ENCODE measurements at places on chromosomes 12 and 14.

- DNase-seq: no peak
These were observed 53.2 kb downstream of the GOLGA5 start for GRCh38 chr14:92847278-92847677.

DNA sequence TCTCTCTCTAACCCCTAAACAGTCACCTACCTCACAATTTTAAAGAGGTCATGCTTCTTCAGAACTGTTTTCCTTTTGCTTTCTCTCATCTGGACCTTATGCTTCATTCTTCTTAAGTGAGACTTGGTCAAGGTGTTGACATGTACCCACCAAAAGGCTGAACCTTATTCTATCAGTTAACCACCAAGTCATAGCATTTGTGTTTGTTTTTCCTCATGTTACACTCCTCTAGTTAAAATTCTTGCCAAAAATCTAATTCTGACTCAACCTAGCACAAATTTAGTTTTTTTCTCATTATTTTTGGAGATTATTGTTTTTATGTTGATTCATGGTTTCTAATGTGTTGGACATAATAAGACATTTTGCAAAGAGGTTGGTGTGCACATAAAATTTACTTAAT lies 578.6 kb downstream of the SLC16A7 start:
- no peak for DNase-seq

GRCh38 chr12:46158501-46158900 lies 110.3 kb downstream of the SLC38A1 start:
- no peak for DNase-seq

GRCh38 chr12:7269273-7269672 lies 34.6 kb upstream of the ACSM4 start:
- DNase-seq: no peak

DNA sequence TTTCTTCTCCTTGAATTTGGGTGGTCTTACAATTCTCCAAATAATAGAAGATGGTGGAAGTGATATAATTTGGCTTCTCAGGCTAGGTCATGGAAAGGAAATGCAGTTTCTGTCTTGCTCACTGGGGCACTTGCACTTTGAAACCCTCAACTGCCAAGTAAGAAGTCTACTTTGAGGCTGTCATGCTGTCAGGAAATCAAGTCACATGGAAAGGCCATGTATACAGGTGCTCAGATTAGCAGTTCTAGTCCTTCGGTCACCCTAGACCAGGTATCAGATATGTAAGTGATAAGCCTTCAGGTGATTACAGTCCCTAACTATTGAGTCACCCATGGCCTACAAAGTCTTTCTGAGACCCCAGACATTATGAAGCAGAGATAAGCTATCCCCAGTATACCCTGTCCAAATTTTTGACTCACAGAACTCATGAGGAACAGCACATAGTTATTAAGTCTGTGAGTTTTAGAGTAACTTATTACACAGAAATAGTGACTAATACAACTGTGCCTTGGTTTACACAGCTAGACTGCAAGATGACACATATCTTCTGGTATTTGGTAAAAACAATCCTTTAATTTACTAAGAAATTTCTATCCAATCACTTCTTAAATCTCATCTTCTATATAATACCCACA lies 26.3 kb upstream of the BBS10 start:
- DNase-seq: no peak

- no peak for DNase-seq
These were observed 27.0 kb downstream of the BTBD7 start for GRCh38 chr14:93305725-93306418.

GRCh38 chr14:84804468-84804867 lies 725.5 kb upstream of the FLRT2 start:
- DNase-seq: no peak

GRCh38 chr12:20865873-20866272 lies 55.4 kb downstream of the SLCO1B3 start:
- no peak for DNase-seq
